Activated CD8-positive, alpha-beta T cell treated with anti-CD3 and anti-CD28 coated beads, Interleukin-2, amount 10 ng/mL, durations not matched to agents 7 days and 5 days (primary cell): ENCODE measurements at places on chromosomes 1 and 21. TPM values are rescaled to one million over a fixed set of nuclear protein-coding genes. Genes with fewer than 3 reads are reported as not detected.

GRCh38 chr1:245091818-245092637 is 62.8 kb upstream of the KIF26B start:
- no peak for DNase-seq

DNA sequence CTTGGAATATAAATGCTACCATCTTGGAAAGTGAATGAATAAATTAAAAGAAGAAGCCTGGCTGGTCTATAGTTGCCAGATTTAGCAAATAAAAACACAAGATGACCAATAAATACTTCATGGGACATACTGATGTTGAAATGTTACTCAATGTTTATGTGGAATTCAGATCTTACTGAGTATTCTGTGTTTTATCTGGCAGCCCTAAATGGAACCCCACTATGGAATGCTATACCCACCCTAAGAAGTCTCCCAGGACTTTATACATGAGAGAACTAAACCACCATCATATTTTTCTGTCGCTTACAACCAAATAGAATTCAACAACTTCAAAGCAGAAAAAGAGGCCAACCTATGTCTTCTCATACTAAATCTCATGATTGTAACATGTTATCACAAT is 177.6 kb upstream of the HMCN1 start:
- no peak for DNase-seq

MEGF6 gene
- 7.1 TPM for total RNA-seq

PDZK1 gene
- total RNA-seq = 0.78 TPM
